Stimulated activated CD4-positive, alpha-beta T cell treated with anti-CD3 and anti-CD28 coated beads, Interleukin-1b, Interleukin-23, amount 100 ng/mL, for 24 hours (primary cell): ENCODE measurements at places on chromosomes 7 and 10.

DNA sequence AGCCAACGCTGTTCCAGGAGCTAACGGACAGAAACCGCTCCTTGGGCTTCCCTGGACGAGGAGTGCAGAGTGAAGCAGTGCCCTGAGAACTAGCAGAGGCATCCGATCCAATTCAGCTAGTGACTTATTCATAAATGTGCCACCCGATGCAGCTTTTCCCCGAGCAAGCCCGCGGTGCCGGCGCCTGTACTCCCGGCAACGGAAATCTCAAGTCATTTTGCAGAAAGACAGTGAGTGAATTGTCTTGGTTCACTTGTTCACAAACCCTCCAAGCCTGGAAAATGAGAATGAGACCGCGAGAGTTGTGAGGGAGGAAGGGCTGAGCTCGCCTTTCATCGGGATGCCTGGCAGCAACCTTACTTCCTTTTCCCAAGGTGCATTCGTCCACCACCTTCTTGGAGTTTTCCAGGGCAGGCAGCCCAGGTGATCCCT, 87.5 kb downstream of the COBL start:
- DNase-seq, result no peak

- no peak for DNase-seq
Measured at GRCh38 chr7:101179117-101179516, 976 bp downstream of the NAT16 start.

DNA sequence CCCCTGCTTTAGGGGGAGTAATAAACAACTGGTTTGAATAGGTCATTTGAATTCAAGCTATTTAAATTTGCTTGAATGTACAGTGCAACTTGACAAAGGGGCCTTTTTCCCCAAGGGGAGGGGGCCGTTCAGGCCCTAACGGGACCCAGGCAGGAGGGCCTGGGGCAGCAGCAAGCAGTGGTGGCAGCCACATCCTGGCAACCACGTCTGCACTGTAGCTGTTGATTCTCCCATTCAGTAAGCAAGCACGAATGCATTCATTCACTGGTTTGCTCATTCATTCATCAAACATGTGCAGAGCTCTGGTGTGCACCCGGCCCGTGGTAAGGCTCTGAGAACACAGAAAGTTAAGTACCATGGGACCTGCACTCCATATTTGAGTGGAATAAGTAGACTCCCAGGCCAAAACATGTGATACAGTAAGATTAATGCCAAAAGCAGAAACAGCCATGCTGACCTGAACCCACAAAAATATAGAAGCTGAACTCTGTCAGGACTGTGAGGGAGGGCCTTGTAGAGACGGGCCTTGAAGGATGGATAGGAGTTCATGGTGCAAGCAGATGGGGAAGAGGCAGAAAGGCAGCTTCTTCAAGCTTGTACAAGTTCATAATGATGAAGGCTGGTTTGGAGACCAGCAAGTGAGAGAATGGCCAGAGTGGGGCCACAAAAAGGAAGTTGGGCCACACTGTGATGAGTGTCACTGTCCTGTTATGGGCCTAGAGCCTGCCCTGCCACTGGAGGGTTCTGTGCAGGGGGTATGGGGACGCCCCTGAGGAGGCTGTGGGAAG, 29.3 kb upstream of the C10orf53 start:
- no peak for DNase-seq

- DNase-seq, result no peak
Measured at GRCh38 chr7:39621261-39621660, 2.1 kb upstream of the RALA start.

DNA sequence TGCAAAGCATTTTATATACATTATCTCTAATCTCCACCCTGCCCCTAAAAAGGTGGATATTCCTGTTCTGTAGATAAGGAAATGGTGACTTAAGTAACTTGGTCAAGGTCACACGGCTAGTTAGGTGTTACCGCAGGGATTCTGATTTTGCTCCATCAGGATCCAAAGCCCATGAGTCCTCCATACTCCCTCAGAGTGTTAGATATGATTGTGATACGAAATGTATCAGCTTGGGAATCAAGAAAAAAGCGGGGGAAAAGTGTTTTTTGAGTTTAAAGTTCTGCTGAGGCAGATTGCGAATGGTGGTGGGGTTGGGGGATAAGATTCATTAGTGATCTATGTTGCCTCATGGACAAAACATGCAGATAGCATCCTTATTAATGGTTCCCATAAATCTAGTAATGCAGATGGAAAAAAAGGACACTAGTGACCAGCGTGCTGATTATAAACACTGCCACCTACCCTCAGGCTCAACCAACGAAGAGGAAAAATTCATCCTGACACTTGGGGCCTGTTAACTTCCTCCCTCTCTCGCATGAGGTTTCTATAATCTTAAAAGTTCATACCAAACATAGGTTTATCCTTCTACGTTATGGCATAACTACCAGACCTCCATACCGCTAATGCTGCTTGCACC, 2.3 kb downstream of the ICA1 start:
- DNase-seq, result no peak

DNA sequence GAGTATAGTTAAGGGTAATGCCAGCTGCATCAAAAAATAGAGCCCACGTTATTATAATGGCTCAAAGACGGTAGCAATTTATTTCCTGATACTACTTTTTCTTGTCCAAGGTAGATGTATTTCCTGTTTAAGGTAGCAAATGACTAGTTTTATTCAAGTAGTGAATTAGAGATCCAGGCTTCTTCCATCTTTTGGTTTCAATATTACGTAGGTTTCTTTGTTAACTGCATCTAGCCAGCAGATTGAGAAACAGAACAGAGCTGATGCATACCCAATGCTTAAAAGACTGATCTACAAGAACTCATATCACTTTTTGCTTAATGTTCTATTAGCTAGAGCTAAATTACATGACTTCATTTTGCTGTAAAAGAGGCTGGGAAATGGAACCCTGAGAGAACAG, 992.1 kb downstream of the NRG3 start:
- DNase-seq, result no peak

DNA sequence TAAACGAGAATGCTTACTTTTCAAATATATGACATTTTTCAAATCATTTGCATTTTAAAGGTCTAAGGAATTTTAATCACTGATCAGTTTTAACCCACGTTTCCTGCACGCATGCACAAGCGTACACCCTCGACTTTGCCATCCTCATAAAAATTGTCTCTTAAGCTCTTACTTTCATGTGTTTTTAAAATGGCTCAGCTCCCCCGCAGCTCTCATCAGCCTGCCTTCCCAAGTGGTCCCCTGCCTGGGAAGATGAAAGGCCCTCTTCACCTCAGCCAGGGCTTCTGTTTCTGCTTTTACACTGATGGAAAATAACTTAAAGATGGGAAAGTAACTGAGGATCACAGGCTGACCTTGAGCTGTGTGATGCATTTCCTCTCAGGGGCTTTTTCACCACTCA, 131.6 kb upstream of the LSM8 start:
- DNase-seq, result no peak

DNA sequence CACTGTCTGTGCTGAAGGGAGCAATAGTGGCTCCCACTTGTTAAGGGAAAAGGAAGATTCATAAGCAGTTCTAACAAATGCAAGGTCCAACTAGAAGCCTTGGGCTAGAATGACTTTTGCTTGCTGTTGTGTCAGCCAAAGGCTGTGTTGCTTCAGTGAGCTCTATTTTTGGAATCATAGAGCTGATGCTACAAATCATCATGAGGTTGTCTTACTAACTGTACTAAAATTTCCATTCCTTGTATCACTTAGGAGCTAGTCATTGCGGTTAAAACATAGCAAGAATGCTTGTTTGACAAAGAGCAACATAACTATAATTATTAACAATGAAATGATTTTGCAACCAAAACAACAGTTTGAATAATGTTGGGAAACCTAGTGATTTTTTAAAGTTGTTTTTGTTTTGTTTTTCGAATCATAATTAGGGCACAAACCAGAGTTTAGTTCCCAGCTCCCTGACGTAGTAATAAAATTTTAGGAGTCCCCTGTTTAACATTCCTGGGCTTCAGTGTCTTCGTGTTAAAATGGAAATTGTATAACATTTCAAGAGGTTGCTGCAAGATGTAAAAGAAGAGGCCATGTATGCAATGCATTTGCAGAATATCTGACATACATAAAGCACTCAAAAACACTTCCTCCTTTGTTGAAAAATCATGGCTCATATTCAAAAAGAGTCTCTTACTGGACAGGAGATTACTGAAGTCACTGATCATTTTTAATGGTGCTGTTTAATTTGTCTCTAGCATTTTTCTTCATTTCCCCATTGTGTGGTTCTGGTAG, 183.4 kb downstream of the MACC1 start:
- DNase-seq, result no peak

- no peak for DNase-seq
Measured at GRCh38 chr10:28721318-28721951, 44.1 kb downstream of the BAMBI start.

DNA sequence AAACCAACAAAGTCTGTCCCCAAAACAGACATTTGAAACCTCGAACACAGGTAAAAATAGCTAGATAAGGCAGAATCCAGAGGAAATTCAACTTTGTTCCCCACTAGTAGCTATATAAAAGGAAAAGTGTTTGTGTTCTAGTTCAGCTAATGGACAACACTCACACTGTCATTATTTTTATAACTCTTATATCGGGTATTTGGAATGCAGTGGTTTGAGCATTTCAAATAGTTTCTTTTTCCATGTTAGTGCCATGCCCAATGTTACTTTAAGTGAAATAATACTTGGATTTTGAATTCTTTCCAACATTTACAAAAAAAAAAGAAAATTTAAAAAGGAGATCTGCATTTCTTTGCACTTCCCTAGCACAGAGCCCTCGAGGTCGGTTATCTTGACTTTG, 213.6 kb downstream of the DOCK4 start:
- DNase-seq, result no peak

GRCh38 chr7:23468526-23469149, 1.7 kb downstream of the IGF2BP3 start:
- DNase-seq, result no peak

- DNase-seq, result no peak
Measured at GRCh38 chr7:105345725-105346124, 43.0 kb downstream of the SRPK2 start.

GRCh38 chr10:22103701-22104470, 100.4 kb upstream of the DNAJC1 start:
- DNase-seq, result no peak

- no peak for DNase-seq
Measured at GRCh38 chr7:51901489-51901840, 584.9 kb upstream of the COBL start.

- DNase-seq, result no peak
Measured at GRCh38 chr10:12597788-12598765, 248.7 kb downstream of the CAMK1D start.

DNA sequence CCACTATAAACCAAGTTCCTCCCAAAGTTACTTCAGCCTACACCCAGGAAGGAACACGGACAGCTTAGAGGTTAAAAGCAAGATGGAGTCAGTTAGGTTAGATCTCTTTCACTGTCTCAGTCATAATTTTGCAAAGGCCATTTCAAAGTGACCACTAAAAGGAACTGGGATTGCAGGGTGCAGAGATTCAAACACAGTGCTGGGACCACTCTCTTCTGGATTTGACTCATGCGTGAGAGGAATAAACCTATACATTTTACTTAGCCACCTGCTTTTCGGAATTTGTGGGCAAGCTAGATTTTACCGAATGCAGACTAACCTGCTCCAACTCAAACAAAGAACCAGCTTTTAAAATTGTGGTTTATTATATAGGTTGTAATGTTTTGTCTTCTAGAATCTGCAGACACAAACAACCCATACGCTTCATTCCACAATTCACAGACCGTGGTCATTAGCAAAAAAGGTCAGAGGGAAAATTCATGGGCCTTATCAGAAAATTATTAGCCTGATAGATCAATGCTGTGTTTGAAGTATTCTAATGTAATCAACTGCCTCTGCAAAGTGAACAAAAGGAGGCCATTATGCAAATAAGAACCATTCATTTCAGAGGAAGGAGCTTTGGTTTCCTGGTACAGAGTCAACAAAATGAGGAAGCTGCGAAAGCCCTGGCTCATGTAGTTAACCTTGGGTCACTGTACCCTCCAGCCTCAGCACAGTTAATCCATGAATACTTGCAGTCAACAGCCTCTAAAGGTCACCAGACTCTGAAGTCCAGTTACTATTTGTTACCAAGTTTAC, 342.7 kb upstream of the KLF6 start:
- DNase-seq, result no peak

DNA sequence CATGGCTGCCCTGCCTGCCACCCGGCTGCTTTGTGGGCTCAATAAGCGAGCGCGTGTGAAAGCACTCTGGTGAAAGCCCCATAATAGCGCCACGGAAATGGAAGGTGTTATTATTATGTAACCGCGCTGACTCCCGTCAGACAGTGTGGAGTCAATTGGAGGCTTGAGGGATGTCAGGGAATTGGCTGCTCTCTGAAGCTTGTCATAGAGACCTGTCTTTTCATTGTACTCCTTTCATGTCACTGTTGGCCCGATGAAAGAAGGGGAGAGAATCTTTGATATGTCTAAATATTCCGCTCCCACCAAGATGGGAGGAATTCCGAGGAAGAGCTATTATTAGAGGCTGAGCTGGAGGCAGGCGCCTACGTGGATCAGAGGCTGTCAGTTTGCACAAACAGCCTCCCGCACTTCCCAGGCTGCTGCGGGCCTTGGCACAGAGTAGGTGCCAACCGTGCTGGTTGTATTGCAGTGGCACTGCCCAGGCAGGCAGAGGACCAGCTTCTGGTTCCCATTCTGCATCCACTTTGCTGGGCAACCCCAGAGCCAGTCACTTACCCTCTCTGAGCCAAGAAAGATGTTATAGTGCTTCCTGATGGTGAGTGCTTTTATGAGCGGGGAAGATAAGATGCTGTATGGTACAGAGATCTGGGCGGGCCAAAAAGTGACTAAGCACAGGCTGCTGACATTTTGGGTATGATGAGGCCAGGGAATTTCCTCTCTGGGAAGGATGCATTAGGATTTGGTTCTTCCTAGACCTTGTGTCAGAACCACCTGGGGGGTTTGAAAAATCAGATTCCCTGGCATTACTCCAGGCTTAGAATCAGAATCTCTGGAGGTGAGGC, 151.4 kb downstream of the RPS24 start:
- DNase-seq, result no peak

GRCh38 chr10:124520558-124521428, 59.2 kb downstream of the LHPP start:
- DNase-seq, result no peak

- DNase-seq, result no peak
Measured at GRCh38 chr10:122657255-122657654, 42.4 kb downstream of the C10orf120 start.

GRCh38 chr7:47327698-47328391, 254.1 kb downstream of the TNS3 start:
- DNase-seq, result no peak

DNA sequence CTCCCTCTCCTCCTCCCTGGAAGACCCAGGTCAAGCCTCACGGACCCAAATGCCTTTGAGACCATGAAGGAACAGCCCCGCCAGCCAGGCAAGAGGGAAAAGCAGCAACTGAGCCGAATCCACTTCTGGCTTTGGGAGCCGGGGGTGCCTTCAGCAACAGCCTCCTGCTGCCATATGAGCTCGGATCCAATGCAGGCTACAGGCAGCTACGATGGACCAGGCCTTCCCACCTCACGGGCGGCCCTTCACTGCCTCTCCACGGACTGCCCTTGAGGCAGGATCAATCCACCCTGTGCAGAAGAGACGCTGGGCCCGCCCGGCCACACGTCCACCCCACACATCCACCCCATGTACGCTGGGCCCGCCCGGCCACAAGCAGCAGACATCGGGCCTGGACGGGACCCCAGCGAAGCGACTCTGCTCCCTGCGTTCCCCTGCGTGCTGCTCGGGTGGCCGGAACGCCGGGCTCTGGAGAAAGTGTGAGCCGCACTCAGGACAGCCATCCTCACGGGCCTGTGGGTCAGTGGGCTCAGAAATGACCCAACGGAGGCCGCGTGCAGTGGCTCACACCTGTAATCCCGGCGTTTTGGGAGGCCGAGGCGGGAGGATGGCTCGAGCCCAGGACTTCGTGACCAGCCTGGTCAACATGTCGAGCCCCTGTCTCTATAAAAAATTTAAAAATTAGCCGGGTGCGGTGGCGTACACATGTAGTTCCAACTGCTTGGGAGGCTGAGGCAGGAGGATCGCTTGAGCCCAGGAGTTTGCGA, 82.0 kb downstream of the FOXL3 start:
- no peak for DNase-seq
